ENCODE measurements at places on chromosomes 7 and 10. TPM values are rescaled to one million over a fixed set of nuclear protein-coding genes. Genes with fewer than 3 reads are reported as not detected.

DNA sequence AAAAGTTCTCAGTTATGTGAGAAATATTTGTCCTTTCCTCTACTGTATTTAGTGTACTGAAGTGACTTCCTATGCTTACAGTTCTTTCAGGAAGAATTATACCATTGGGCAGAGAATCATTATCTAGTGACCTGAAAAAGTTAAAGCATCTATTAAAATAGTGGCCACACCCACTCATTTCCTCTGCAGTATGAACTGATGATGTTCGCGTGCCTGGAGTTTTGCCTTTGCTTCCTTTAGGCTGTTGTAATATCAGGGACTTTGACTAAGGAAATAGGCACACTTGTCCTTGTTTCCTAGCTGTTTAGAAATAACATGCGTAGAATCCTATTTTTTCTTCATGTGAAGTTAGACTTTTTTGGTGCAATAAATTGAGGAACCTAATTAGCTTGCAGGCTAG is 100.7 kb downstream of the ZMYND11 start:
- no peak for DNase-seq

Gene CLEC5A
- total RNA-seq = not detected

DNA sequence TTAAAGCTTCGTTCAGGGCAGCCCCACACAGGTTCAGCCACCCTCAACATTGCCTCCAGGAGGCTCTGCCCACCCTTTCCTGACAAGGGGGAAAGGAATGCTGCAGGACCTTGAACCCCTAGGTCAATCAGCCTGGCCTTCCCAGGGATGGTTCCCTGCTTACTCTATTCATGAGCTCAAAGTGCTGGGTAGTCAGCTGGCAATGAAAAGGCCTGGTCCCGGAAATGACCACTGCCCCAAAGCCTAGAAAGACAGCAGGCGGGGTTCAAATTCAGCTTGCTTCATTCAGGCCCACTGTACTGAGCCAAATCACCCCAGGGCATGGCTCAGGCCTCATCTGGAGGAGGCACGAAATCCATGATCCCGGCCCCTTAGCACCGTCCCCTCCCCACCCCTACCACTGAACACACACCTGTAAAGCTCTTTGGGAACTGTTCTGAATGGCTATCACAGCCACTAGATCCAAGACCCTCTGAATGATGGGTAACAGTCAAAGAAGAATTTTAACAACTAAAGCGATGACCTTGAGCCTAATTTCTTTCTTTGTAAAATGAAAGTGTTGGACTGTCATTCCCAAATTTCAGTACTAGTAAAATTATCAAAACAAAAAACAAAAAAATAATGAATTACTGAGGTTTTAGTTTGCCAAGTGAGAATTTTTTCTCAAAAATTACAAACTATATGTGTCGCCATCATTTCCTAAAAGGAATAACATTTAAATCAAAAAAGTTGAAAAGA is 1.0 kb downstream of the URGCP start:
- DNase-seq = peak; percentile 21

Gene NKX6-2
- not detected for total RNA-seq

DNA sequence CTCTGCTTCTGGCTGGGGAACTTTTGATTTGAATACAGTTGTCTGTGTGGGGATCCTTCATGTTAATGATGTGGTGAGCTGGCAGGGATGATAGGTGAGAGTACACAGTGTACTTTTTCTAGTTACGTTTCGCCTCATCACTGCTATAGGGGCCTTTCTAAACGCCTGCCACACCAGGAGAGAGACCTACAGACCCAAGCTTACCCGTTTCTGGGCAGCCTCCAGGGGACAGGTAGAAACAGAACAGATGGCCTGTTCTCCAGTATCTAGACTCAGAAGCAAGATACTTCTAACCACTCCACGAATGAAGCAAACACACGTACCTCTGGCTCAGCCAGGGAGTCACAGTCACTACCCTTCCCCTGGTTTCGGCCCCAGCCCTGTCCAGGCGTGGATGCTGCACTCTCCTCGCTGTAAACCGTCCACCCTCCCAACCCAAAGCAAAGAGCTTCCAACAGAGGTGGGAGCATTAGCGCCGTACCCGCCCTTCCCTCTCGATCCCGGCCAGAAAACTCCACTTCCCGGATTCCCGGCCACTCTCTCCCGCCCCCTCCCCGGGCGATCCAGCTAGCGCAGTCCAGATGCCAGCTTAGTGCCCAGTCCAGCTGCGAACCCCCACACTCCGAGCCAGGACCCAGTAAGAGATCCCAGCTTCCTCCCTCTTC is 1.2 kb downstream of the CCDC6 start:
- DNase-seq = peak; percentile 11
